ENCODE measurements at places on chromosomes 5 and 9.

DNA sequence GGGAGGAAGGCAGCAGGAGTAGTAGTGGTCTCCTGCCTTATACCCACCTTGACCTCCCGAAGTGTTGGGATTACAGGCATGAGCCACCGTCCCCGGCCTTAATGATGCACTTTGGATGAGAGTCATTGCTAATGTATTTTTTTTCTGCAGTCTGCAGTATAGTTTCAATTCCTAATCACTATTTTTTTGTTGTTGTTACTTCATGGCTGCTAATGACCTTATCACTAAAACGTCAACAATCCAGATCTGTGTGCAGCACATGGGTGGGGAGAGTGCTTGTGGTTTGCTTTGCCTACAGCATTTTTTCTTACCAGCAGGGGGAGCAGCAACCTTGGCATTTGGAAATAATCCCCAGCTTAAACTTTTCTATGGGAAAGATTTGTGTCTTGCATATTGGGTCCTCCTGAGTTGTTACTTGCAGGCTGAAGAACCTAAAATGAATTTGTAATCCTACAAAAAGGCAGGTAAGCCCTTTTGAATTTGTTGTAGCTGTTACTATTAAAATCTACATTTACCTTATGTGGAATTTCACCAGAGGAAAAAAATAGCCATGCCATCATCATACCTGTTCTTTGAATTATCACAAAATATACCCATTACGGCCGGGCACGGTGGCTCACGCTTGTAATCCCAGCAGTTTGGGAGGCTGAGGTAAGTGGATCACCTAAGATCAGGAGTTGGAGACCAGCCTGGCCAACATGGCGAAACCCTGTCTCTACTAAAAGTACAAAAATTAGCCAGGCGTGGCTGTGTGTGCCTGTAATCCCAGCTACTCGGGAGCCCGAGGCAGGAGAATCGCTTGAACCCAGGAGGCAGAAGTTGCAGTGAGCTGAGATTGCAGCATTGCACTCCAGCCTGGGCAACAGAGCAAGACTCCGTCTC lies 6.3 kb upstream of the MED7 start:
- DNase-seq = peak; percentile 71

DNA sequence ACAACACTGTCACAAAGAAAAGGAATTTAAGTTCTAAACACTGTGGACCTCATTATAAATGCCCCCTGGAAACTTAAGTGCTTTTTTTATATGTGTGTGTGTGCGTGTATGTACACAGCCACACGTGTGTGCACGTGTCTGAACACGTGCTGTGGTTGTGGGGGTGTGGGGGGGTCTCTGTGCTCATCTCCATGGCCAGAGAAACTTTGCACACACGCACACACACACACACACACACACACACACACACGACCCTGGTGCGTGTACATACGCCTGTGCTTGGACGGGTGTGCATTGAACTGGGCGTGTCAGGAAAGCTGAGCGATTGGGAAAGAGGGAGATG lies 27.9 kb downstream of the AMBP start:
- DNase-seq = no peak

DNA sequence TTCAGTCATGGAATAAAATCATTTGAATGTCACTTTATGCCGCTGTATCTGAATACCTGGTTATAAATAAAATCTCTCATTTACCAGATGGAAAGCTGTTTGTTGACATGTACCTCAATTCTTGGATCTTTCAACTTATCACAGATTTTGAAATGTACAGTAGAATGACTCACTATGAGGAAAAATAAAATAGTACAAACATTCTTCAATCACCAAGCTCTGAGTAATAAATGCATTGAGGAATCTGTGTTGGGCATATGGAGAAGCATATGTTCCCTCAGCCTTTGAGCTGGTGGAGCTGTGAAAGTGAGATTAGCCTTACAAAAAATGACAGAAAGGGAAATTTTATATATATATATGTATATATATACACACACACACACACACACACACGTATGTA lies 175.4 kb downstream of the KIAA0825 start:
- DNase-seq = no peak

DNA sequence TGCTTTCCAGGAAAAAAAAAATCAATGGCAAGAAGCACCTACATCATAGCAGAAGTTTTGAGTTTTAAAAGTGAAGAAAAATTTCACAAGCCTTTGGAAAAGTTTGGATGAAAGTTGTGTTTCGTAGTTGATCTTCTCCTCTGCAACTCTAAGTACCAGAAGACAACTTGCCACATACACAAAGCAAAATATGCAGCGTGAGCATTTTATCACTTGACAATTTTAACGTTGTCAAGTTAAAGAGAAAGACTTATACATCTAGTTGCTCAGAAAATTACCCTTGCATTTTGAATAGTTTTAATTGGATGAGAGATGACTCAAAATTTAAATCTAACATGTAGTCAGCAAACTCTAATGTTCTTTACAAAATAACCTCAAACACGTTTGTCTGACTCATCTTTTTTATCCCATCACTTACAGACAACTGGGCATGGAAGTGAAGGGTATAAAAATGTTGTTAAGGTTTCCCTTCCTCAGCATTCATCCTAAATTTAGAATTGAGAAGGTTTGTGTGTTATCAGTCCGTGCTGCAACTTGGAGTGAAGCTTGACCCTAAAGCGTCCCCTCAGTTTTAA lies 213.4 kb downstream of the MARCHF11 start:
- no peak for DNase-seq

- DNase-seq = peak; percentile 51
These were observed 8.6 kb downstream of the SUSD1 start for GRCh38 chr9:112166176-112167140.

DNA sequence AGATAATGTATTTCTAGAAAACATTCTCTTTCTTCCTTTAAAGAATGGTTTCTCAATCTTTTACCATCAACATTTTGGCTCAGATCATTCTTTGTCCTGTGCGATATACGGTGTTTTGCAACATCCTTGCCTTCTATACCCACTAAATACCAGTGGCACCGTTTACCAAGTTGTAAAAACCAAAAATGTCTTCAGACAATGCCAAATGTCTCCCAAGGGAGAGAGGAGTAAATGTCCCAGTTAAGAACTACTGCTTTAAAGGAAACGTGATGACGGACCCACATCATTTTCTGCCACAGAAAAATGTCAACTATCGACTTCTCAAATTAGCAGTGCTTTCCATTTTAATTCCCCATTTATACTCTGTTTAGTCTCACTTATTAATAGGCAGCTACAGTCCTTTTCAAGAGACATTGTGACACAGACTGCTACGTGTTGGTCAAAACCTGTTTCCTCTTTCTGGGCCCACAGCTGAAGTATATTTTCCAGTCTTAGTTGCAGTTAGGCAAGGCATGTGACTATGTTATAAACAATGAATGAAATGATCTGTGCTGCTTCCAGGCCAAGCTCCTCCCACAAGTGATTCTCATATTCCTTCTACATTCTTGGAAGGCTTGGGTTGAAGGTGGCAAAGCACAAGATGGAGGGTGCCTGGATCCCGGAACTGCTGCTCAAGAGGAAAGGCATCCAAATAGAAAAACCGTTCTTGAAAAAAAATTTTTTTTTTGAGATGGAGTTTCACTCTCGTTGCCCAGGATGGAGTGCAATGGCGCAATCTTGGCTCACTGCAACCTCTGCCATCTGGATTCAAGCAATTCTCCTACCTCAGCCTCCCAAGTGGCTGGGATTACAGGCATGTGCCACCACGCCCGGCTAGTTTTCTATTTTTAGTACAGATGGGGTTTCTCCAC lies 8.8 kb downstream of the PRXL2C start:
- DNase-seq = no peak

GRCh38 chr5:126182971-126183695 lies 240.1 kb upstream of the GRAMD2B start:
- DNase-seq = no peak

DNA sequence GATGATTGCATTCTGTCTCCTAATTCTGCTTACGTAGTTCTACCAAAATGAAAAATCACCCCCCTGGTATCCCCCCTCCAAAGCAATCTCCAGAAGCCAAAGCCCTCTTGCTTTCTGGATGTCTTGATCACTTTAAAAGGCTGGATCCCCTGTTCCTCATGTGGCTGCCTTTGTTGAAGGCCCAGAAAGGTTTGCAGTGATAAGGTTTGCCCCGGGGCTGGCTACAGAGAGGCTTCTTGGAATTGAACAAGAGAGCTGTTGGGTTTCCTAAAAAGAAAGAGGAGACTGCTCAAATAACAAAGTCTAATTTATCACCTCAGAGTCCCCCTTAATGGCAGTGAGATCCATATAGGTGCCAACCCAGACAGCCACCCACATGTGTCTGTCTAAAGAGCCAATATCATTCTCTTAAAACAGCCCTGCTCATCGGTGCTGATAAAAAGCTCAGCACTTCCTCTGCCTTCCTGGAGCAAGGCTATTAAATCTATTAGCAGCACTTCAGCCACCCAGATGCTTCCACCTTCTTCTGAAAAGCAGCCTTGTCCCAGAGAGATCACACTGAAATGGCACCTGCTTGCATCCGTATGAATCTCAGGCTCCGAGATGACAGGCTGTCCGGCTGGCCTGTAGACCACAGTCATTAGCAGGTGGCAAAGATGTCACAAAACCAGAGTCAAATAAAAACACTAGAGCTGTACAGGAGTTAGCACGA lies 70.9 kb downstream of the TEX10 start:
- DNase-seq = no peak

DNA sequence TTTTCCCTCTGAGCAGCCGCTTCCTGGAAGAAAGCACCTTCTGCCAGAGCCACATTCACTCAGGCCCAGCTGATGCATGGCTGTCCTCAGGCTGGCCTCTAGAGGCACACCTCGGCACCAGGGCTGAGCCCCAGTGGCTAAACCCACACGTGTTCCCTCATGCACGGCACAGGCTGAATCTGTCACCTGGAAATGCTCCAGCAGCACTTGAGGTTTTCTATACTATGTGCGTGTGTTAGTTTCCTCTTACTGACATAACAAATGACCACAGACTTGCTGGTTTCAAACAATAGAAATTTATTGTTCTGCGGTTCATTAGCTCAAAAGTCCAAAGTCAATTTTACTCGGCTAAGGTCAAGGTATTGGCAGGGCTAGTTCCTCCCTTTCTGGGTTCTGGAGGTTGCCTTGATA lies 141.4 kb downstream of the LRRC70 start:
- peak; percentile 36 for DNase-seq

DNA sequence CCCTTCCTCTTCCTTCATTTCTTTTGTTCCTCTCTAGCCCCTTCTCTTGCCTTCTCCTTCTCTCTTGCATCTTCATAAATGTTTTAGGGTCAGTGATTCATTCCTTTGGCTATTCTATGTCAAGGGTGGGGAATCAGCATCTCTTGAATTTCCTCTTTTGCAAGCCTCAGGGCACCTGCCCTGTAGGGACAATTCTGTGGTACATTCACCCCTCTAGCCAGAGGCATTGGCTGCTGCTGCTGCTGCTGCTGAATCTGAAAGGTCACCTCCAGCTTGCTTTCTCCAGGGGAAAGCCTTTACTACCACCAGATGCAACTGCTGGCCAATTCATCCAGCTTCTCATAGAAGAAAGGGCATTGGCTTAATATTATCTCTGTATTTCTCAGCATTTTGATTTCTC lies 87.3 kb downstream of the INSYN2B start:
- DNase-seq = no peak

GRCh38 chr9:23587433-23587832 lies 238.6 kb downstream of the ELAVL2 start:
- DNase-seq = no peak

DNA sequence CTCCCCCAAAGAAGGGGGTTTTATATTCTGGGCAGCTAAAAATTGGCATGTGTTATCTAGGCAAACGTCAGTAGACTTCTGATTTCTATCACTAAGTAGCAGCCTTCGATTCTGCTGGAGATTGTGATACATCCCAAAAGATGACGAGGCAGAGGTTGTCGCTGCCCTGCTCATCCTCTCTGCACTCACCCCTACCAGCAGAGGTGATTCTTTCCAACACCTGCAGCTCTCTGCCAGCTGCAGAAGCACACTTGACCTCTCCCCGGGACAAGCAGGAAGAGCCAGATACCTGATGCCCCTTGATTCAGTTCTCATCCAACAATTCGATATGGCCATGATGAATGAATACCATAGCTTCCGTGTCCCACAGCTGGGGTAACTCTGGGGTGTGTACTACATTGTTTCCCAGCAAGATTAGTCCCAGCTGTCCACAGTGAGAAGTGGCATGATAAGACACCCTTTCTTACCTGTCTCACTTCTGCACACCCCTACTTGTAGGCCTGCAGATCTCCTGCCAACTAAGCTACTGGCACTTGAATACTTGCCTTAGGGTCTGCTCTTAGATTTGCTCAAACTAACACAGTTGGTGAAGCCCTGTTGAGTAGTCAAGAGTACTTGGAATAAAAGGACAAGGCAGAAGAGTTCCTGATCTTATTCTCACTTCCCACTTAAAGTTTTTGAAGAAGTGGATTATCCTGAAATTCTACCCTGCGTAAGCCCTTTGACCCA lies 37.6 kb upstream of the SMAD5 start:
- no peak for DNase-seq

GRCh38 chr5:80225934-80226326 lies 29.9 kb downstream of the SERINC5 start:
- no peak for DNase-seq

- no peak for DNase-seq
These were observed 175.8 kb downstream of the WDR70 start for GRCh38 chr5:37554938-37555337.

- DNase-seq = no peak
These were observed 5.8 kb downstream of the ACOT12 start for GRCh38 chr5:81388169-81388568.

DNA sequence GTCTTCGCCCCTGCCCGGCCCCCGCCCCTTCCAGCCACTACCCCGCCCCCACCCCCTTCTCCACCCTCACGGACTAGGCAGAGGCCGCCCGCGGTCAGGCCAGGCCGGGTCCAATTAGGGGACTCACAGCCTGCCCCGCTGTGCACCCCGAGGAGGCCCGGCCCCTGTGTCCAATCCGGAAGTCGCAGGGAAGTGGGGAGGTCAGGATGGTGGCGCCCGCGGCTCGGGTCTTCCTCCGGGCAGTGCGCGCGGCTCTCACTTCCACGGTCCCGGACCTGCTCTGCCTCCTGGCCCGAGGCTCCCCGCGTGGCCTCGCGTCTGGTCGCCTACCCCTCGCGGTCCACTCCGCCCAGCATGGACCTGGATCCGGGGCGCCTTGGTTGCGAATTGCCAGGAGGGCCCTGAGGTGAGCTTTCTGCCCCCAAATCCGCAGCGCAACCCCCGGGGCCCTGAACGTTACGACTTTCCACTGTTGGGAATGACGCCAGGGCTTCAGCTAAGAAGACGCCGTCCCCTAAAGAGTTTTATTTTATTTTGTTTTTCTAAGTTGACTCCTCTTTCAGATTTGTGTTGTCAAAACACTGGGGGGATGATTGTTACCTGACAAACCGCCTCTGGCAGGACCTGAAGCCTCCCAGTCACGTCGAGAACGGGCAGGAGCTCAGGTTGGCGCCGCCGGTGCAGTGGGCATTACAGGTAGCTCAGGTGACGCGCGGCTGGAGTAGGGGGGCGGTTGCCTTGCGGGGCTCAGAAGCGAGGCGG lies 763 bp upstream of the IRX2 start:
- no peak for DNase-seq

DNA sequence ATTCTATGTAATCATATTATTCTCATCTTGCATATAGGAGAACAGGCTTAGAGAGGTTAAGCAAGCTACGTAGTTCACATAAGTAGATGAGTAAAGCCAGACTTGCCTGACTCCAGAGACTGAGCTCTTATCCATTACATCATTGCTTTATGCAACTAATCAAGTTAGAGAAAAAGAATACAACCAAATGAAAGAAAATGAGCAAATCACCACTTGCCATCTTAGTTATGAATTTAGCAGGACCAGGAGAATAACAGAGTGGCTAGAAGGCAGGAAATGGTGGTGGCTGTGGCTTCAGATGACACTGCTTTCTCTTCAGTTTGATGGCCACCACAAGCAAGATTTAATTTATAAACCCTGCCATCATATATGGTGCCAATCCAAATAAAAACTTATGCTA lies 26.6 kb downstream of the POC5 start:
- DNase-seq = no peak

- no peak for DNase-seq
These were observed 170.2 kb upstream of the HMHB1 start for GRCh38 chr5:143641549-143642355.

Data from A549 (cell line).